ENCODE measurements at places on chromosomes 16 and 17.
A peak's percentile ranks its signal among the peaks of the same experiment; 100 is the strongest.

- DNase-seq, result no peak
These were observed 16.8 kb downstream of the WIPI1 start for GRCh38 chr17:68440526-68440925.

DNA sequence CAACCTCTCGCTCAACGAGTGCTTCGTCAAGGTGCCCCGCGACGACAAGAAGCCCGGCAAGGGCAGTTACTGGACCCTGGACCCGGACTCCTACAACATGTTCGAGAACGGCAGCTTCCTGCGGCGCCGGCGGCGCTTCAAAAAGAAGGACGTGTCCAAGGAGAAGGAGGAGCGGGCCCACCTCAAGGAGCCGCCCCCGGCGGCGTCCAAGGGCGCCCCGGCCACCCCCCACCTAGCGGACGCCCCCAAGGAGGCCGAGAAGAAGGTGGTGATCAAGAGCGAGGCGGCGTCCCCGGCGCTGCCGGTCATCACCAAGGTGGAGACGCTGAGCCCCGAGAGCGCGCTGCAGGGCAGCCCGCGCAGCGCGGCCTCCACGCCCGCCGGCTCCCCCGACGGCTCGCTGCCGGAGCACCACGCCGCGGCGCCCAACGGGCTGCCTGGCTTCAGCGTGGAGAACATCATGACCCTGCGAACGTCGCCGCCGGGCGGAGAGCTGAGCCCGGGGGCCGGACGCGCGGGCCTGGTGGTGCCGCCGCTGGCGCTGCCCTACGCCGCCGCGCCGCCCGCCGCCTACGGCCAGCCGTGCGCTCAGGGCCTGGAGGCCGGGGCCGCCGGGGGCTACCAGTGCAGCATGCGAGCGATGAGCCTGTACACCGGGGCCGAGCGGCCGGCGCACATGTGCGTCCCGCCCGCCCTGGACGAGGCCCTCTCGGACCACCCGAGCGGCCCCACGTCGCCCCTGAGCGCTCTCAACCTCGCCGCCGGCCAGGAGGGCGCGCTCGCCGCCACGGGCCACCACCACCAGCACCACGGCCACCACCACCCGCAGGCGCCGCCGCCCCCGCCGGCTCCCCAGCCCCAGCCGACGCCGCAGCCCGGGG, 1.3 kb downstream of the FOXC2 start:
- DNase-seq, result no peak

DNA sequence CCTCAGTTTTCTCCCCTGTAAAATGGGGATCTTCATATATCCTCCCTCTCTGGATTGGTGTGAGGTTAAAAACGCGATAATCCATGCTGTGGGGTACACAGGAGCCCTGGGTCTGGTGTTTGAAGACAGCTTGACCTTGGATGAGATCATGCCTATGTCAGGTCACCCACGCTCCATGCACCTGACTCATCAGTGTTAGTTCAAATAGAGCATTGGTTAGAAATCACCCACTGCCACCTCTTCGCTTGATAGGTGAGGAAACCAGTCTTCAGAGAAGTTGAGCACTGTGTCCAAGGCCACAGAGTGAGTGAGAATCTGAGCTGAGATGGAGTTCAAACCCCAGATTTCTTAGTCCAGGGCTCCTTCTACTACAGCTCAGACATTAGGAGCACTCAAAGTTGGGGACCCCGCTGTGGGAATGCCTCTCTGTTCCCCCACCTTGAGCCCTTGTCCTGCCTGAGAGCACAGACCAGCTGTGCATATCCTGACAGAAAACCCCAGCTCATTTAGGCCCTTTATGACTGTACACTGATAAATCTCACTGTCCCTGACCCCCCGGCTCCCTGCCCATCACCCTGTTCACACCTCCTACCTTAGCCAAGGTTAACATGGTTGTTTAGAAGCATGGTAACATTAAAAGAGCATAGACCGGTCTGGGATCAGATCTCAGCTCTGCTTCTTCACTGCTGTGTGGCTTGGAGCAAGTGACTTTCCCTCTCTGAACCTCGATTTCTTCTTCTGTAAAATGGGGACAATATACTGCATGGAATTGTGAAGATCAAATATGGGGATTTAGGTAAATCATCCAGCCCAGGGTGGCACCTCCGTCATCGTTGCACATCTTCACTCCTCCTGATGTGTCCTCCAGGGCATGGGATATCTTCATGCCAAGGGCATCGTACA, 22.4 kb upstream of the LGALS9 start:
- no peak for DNase-seq

GRCh38 chr17:78031435-78031834, 72.9 kb downstream of the TNRC6C start:
- DNase-seq, result no peak

GRCh38 chr17:73924909-73925186, 278.6 kb upstream of the RPL38 start:
- DNase-seq, result no peak

DNA sequence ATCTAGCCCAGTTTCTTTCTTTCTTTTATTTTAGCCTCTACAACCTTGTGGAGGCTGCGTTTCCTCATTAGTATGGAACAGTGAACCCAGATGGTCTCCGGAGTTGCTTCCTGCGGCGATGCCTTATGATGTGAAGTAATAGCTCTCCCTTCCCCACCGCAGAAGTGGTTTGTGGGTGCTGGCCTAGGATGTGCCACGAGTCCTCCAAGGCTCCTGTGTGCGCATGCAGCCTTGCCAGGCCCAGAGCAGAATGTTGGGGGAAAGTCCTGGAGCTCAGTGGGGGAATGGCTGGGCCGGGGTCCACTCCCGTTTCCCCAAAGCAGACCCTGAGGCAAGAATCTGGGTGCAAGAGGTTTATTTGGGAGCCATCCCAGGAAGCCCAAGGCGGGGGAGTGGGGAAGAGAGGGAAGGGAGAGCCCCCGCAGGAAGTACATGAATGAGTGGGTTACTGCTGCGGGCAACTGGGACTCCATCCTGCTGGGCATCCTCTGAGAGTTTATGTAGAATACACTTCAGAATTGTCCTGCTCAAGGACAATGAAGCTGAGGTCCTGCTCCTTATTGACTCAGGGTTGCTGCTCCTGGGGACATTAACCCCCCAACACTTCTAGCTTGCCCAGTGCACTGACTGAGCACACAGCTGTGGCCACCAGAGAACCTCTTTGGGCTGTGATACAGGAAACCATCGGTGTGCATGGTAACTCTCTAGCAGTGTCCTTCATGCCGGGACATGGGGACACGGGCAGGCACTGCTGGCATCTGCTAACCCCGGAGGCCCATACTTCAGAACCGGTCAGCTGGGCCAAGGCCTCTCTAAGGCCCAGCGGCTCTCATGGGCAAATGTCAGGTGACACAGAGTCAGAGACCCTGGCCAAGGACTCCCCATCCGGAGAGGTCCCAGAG, 3.7 kb upstream of the HCRT start:
- DNase-seq, result no peak

DNA sequence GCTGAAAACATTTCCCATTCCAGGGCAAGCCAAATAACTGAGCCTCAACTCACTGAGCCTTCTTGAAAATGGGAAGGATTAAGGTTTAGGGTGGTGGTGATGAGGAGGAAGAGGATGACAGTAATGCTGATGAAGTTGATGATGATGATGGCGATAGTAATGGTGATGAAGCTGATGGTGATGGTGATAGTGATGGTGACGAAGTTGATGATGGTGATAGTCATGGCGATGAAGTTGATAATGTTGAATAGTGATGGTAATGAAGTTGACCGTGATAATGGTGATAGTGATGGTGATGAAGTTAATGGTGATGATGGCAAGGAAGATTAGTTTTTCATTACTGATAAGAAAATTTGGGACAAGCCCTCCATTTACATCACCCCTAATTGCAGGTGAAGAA, 285.8 kb upstream of the DYNLRB2 start:
- no peak for DNase-seq

DNA sequence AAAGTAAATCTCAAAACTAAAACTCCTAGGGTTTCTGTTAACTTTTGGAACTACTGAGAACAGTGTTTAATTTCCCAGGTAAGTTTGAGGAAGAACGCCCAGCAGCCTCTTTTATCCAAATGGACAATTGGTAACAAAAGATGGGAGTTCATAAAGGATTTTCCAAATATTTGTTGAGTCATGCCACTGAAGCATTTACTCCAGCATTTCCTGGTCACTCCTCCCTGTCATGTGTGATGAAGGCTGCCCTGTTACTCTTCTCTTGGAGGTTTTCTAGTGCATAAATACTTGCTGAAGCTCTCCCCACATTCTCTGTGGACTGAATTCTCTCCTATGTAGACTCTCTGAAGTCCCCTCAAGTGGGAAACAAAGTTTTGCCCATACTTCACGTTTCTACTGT, 16.5 kb downstream of the ZNF75A start:
- DNase-seq, result no peak

DNA sequence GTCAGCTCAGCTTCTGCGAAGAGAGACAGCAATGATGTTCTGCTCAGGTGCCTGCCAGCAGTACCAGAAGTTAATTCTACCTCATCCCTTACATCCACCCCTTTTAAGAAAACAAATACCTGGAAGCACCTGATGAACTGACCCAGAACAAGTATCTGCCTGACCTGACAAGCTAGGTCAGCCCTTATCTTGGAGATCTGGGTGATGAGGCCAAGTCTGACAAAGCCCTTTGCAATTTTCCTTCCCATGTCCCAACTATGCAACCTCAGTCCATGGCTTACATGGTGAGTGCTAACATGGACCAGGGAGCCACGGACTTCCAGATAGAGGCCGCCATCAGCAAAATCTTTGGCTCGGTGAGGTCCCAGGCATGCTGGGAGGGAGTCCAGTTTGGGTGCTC, 3.6 kb downstream of the ACADVL start:
- DNase-seq, result no peak

- no peak for DNase-seq
These were observed 18.6 kb downstream of the TADA2A start for GRCh38 chr17:37425268-37425667.

GRCh38 chr17:9350080-9350479, 225.5 kb downstream of the STX8 start:
- no peak for DNase-seq

DNA sequence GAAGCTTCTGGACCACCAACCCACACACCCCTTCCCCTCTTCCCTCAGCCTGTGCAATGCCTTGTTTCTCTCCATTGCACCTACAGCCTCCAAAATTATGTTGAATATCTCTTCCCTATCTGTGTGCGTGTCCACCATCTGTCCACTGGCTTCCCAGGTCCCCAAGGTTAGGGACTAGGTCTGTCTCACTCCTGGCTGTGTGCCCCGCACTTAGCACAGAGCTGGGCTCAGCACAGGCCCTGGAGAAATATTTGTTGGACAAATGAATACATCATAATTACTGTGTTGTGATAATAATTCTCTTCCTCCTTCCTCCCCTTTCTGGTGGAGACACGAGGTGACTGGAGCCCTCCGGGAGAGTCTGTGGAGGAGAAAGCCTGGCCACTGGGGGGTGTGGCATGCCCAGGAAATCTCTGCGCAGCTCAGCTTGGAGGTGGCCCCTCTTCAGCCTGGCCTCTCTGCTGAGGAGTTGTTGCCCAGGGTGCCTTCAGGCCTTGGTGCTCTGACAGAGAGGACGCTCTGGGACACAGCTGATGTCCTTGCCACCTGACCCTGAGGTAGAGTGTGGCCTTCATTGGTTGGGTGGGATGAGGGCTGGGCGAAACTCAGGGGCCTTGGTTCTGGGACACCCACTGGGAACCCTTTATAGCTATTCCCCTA, 3.3 kb upstream of the BRD7 start:
- DNase-seq, result no peak

GRCh38 chr16:84446596-84447392, 57.7 kb downstream of the MEAK7 start:
- no peak for DNase-seq

GRCh38 chr17:43878260-43879175, 28.8 kb downstream of the MPP2 start:
- peak; percentile 73 for DNase-seq

DNA sequence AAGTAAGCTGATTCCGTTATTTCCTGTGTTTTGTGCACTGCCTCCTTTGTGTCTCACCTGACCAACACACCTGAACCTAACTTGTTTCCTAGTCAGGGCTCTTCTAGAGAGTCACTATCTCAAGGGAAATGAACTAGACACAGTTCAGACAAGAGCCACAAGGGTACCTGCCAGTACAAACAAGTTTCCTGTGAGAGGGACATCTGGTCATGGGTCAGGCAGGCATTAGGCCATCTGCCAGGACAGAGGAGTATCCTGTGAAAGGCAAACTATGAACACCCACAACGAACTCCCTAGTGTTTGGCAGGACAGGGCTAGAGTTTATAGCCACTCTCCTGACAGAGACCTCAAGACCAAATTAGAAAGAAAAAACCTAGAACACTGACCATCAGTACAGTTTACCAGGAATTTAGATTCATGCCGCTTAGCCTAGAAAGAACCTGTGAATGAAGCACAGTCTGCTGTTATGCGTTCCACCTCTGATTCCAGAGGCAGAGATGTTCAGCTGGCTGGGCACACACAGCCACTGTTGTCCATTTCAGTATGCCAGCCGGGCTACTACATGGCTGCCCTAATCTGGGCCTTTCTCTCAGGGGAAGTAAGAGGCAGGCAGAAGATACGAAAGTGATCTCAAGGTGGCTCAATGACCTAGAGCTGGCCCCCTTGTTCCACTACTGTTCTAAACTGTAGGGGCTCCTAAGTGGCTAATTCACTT, 20.7 kb upstream of the GLG1 start:
- DNase-seq, result no peak

- DNase-seq, result peak; percentile 53
These were observed 10.7 kb upstream of the MEAK7 start for GRCh38 chr16:84514874-84515835.

- DNase-seq, result no peak
These were observed 6.8 kb downstream of the HSBP1 start for GRCh38 chr16:83814659-83814985.

DNA sequence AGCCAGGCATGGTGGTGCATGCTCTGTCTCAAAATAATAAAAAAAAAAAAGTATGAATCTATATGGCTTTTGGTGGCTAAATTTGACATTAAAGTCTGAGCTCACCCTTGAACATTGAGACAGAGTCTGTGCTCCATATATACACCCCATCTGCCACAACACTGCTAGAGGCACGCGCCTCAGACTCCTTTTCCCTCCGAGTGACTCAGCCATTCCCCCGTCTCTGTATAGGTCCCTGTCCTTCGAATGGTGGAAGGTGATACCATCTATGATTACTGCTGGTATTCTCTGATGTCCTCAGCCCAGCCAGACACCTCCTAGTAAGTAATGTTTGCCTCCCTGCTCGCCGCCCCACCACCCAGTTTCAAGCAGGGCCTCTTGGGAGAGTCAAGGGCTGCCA, 4.5 kb upstream of the EFNB3 start:
- DNase-seq, result no peak

DNA sequence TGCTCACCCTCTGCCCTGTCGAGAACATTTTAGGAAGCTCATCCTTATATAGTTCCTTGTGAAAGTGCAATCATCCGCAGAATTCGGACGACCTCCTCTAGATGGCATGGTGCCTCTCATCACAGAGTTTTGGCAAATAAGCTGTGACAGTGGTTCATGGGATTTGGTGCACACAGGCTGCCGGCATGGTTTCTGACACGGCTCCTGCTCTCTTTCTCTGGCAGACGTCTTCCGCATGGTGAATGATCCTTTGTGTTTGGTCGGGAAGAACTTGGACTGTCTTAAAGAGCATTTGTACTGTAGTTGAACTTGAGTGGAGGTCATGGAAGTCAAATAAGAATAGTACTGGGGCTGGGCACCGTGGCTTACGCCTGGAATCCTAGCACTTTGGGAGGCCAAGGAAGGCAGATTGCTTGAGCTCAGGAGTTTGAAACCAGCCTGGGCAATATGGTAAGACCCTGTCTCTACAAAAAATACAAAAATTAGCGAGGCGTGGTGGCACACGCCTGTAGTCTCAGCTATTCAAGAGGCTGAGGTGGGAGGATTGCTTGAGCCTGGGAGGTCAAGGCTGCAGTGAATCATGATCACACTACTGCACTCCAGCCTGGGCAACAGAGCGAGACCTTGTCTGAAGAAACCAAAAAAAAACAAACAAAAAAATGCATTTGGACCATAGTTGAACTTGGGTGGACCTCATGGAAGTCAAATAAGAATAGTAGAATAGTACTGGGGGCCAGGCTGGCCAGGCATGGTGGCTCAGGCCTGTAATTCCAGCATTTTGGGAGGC, 34.7 kb upstream of the NAT9 start:
- DNase-seq, result no peak

Data from activated B cell treated with CpG ODN at 0.5 μM for 24 hours (primary cell).